ENCODE measurements at places on chromosomes 5 and 9.

GRCh38 chr9:17578911-17579793 is at the start of gene SH3GL2:
SH3GL2 (plus strand) TSS chr9:17579066.
- peak; percentile 15 for DNase-seq

DNA sequence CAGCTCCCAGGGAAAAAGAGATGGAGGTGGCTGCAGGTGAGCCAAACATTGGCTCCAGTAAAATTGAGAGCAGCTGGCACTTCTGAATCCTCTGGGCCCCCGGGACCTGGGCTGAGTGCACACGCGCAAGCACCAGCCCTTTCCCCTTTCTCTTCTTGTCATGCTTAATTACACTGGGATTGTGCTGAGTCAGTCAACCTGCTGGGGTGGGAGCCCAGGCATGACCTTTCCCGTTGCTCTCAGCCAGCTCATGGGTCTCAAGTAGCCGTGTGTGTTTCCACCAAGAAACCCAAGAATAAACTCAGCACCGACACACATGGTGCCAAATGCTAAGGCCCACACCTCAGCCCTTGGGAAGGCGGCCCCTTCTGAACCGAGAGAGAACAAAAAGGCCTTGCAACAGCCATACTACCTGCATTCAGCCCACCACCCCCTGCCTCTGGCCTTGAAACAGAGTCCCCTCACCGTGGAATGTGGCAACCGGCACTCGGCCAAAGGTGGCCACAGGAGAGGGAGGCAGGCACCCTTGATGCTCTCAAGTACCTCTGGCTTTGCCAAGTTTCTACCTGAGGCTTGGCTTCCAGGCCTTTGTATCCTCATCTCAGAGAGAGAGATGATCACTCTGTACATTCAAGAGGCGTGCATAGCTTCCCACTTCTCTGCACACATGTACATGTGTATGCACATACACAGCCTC is 28.1 kb downstream of the SLIT3 start:
- DNase-seq, result no peak

DNA sequence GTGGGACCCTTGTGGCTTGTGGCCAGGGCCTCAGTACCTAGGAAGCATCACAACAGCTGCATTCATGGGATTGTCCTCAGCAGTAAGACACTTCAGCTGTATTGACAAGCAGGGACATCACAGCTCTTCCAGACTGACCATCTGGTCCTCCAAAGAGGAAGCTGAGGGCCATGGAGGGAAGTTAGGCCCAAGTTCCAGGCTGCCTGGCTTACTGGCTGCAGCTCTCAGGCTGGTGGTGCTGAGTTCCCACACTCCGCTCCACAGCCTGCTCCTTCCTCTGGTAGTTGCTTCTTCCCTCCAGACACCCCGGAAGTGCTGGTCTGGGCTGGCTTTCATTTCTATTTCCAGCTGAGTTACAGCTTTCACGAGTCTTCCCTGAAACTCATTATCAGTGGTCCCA is 5.7 kb upstream of the STING1 start:
- DNase-seq, result no peak

DNA sequence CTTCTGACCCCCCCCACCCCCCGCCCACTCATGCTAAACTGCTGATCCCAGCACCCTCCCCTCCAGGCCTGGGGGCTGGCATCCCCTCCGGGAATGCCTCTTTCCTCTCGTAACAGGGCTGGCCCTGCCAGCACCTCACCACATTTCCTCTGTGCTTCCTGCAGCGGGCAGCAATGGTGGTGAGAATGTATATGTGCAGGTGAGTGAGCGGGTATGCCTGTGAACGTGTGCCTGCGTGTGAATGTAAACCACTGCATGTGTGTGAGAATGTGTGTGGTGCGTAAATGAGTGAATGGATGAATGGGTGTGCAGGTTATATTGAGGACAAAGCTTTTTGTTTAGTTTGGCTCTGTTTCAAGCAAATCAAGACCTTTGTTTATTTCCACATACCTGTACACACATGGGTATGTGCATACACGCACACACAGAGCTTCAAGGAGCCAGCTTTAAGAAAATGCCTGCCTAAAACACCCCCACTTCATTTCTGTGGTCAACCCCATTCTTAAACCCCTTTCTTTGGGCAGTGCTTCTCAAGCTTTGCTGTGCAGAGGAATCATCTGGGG is 95.7 kb upstream of the SHB start:
- no peak for DNase-seq

DNA sequence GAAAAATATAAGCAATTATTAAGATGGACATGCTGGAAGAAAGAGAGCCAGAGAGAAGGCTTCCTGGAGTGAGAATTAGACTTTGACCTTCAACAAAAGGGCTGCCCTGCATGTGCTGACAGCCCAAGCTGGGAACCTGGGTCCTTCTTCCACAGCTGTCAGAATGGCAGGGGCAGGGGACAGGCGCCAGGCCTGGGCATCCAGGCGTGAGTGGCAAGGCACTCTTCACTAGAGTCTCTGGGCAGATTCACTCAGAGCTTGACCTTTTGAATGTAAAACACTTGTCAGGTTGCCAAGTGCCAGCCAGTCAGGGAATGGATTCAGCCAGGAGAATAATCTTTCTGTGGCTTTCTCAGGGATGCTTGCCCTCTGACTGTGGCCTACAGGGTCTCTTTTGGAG is 119.1 kb upstream of the CLINT1 start:
- DNase-seq, result no peak

- no peak for DNase-seq
Observed at GRCh38 chr5:173778784-173779304, 109.3 kb upstream of the CPEB4 start.

DNA sequence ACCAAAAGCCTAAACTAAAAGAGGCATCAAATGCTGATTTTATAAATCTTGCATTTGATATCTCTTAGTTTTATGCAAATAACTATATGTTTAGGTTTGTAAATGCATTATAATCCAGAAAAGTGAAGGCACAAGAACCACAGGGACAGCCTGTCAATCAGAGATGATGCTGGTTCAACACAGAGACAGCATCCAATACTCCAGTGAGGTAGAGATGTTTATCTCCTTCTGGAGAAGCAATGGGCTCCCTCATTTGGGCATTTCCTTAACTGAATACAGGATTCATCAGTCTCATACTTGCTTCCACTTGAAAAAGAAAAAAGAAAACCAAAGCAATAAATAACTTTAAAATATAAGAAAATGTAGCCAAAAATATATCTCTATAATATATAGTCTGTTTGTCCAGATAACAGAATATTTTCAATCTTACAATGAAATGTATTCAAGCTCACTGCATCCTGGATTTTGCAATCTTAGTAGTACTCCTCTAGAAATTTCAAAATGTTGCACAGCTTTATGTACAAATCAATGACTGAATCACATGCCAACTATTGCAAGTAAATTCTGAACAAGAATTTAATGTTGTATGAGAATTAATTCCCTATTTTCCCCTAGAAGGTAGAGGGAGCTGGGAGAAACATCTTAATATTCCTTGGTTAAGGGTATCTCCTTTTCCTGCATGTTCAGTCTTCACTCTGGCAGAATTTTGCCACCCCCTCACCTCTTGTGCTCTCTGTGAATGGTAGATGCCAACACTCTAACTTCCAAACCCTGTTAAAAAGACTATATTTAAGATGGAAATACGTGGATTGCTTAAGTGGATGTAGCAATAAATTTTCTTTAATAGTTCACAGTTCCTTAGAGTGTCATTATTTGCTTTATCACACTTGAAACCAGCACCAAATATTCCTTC is 191.1 kb upstream of the GAS1 start:
- peak; percentile 42 for DNase-seq

DNA sequence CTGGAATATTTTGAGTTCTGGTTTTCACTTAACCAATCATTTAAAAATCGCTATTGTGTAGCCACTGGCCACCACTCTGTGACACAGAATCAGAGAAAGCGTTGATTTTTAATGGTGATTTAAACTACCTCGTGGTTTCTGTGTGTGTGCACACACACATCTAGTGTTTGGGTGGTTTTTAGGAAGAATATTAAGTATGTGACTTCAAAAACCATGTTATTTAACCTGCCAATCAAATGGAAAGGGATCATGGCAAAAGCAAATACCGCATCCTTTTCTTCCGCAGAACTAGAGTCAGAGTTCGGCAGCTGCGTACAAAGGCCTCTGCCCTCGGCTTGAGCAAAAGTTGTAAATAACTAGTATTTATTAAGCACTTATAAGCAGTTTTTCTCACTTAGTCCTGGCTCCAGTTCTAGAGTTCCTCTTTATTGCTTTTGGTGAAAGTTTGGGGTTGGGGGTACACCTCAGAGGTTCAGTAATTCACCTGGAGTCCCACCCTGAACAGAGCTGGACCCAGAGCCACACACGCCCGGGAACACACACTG is 40.6 kb downstream of the HABP4 start:
- no peak for DNase-seq
